Stimulated activated CD4-positive, alpha-beta T cell treated with anti-CD3 and anti-CD28 coated beads, TNF-alpha, amount 100 ng/mL, for 24 hours (primary cell): ENCODE measurements at places on chromosomes 2 and 18.

DNA sequence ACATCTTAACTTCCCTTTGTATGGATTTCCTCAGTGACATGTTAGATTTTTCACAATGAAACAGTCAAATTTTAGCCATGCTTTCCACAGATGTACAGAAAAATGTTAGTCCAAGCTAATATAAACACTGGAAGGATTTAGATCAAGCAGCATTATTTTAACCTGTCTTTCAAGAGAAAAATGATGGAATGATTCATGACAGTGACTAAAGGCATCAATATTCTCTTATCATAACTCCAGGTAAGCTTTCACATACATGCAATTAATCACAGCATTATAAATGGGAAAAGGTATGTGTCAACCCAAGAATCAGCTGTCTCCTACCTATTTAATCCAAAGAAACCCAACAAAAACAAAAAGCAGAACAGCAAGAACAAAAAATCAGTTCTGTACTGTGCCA lies 92.7 kb downstream of the NCKAP5 start:
- DNase-seq = no peak

GRCh38 chr2:241088791-241089732 lies 13.0 kb downstream of the MTERF4 start:
- DNase-seq = no peak

DNA sequence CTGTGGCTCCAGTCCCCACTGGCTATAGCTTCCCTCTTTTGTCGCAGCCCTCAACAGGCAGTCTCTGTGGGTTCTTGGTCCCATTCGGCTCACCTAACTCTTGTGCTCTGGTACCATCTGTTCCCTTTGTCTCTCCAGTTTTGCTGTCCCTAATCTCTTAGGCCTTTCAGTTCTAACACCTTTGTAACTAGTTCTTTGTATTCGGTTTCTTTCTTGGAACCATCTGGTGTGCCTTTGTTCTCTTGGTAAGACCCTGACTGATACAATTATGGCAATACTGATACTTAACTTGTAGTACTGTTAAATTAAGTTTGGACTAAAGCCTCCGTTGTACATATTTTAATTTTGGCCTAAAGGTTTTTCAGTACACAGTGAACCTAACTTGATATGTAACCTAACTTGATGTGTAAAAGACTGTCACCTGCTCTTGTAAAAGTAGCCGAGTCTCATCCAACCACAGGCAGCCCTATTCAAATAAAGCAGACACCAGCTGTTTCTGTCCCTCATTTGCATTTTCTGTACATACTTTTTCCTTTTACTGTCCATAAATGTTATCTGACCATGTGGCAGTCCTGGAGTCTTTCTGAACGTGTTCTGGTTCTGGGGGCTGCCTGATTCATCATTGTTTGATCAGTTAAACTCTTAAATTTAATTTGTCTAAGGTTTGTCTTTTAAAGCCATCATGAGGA lies 4.8 kb upstream of the MRPL44 start:
- DNase-seq = no peak

- no peak for DNase-seq
Measured at GRCh38 chr2:109126501-109126860, 2.5 kb upstream of the SH3RF3 start.

DNA sequence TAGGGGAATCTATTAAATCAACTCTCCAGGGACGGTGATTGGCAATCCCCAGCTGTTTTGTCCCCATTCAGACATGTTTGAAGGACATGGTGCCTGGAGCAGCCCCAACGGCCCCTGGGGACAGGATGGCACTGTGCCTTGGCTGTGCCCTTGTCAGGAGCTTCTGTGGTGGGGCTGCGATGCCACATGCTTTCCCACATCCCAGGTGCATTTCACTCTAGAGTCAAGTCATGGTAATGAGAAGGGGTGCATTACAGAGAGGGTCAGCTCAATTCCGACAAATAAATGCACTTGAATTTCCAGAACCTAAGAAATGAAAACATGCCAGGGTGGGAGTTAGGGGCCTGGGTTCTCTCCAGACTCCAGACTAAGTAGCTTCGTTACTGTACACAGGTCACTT lies 289.4 kb upstream of the PXDN start:
- no peak for DNase-seq

DNA sequence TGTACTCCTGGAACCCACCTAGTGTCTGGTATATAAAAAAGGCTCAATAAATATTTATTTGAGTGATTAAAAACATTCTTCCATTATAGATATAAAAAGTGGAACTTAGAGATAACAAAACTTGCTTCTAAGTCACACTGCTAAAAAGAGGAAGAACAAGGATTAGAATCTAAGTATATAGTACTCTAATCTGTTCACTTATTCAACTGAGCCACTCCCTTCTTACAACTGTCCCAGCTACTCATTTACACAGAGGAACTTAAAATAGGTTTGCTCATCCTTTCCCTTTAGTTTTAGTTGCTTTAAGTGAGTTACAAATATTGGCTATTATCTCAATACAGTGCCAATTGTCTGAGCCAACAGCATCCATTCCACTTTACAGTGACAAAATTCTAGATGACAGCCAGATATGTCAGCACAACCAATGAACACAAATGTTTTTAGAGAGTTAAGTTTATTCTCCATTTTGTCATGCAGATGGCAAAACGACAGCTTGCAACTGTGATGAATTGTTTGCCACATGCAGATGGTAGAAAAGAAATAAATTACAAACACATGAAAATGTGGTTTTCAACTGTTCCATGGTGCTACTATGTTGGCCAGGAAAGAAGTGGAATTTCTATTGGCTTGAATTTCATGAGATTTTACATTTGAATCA lies 280.7 kb upstream of the ZC3H15 start:
- DNase-seq = no peak

- no peak for DNase-seq
Measured at GRCh38 chr18:48961547-48961946, 10.8 kb upstream of the SMAD7 start.

- no peak for DNase-seq
Measured at GRCh38 chr2:221958224-221958623, 340.6 kb downstream of the PAX3 start.

DNA sequence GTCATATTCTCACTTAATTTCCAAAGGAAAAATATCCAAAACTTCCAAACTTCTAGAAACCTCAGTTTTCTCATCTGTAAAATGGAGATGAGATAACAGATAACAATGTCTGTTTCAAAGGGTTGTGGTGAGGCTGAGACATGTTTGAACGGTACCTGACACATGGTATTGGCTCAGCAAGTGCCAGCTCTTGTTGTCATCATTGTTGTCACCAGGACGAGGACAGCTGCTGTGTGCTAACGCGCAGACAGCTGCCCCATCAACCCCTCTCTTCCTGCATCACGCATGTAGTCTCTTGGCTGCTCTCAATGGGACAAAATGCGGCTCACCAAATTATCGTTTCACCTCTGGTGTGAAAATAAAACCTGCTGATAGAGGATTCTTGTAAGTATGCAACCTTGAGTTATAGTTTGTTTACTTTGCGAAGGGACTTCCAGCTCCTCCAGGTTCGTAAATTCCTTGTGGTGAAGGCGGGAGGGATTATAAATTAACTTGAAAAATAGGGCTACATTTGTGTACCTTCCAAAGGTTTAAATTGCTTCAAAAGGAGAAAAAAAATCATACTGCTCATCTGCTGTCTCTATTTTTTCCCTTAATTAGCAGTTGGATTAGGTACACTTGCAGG lies 605.4 kb downstream of the BCL11A start:
- no peak for DNase-seq
